Activated CD8-positive, alpha-beta memory T cell treated with anti-CD3 and anti-CD28 coated beads for 1 hour (primary cell): ENCODE measurements at places on chromosomes 13 and 19.

- no peak for DNase-seq
These were observed 8.7 kb upstream of the SMG9 start for GRCh38 chr19:43763473-43763939.

GRCh38 chr13:46542833-46543232 lies 10.1 kb upstream of the LRCH1 start:
- DNase-seq: no peak

DNA sequence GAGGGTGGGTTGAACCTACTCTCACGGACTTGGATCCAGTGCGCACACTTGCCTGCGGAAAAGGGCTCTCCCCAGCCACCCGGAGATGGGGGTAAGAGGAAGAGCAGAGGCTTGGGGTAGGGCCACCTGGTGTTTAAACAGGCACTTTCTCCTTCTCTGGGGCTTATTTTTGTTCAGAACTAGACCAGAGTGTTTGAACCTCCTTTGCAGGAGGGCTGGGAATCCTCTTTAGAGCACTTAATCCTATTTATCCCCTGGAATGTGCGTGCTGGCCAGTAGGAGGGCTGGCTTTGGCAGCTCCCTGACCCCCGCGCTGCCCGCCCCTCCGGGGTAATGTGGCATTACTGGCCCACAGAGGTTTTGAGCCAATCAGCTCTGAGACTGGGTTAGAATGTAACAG lies 2.0 kb downstream of the RGS9BP start:
- DNase-seq: no peak

GRCh38 chr19:19078801-19079200 lies 15.0 kb downstream of the SLC25A42 start:
- DNase-seq: no peak

DNA sequence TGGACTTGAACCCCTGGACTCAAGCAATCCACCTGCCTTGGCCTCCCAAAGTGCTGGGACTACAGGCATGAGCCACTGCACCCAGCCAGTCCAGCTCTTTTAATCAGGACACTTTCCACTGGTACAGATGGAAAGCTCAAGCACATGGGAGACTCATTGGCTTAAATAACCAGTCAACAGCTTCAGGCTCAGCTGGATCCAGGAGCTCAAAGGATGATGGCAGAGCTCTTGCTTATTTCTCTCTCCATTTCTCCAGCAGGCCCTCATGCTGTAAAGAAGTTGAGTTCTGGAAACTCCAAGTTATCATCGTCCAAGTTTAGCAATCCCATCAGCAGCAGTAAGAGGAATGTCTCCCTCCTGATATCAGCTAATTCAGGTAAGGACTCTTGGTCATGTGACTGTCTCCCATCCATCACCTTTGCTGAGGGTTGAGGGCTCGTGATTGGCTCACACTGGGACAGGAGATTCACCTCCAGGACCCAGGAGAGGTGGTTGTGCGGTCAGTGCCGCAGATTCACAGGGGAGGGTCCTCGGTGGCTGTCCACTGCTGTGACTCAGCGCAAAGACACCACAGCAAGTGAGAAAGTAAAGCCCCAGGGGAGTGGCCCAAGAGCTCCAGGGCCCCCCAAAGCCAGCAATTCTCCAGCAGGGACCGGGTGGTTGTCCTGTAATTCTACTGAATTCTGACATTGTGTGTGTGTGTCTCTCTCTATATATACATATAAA lies 5.1 kb downstream of the CCL25 start:
- DNase-seq: no peak

DNA sequence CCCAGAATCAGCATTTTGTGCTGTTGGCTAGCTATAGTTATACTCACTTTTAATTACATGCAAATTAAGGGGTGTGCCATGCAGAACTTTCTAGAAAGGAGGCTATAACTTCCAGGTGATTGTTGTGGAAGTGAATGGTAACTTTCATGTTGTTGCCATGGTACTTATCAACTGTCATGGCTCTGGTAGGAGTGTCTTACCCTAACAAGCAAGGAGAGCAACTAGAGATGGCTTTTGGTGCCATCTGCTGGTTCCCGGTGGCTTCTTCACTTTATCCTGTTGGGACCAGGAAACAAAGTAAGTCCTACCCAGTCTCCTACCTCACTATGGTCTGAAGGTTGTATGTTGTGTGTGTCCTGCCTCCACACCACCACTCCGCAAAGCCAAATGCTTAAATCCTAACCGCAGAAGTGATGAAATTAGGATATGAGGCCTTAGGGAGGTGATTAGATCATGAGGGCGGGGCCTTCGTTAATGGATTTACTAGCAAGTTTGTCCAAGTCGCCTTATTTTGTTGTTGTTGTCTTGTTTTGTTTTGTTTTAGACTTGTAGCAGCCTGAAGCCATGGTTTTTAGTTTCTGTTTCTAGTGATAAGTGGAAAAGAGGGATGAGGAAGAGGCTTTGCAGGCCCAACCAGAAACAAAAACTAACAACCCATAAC lies 22.6 kb downstream of the FBXL12 start:
- DNase-seq: peak; percentile 69

- no peak for DNase-seq
These were observed 101.5 kb downstream of the STARD13 start for GRCh38 chr13:33184112-33184490.
